ENCODE measurements at places on chromosomes 3 and 15.

DNA sequence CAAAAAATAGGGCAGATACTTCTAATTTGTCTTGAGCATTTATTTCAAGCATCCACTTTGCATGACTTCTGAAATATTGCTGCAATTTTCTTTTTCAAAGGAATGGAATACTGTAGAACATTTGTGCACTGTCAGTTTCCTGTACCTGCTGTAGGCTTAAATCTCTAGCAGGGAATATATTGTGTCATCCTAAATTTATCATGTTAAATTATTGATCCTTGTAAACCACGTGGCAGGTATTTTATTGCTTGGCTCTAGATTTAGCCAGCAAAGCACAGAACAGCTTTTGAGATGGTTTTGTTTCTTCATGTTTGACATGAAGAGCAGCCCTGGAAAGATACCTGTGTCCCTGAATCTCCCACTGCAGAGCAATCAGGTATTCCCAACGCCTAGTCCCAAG lies 470.1 kb downstream of the GABRG3 start:
- DNase-seq, result no peak

DNA sequence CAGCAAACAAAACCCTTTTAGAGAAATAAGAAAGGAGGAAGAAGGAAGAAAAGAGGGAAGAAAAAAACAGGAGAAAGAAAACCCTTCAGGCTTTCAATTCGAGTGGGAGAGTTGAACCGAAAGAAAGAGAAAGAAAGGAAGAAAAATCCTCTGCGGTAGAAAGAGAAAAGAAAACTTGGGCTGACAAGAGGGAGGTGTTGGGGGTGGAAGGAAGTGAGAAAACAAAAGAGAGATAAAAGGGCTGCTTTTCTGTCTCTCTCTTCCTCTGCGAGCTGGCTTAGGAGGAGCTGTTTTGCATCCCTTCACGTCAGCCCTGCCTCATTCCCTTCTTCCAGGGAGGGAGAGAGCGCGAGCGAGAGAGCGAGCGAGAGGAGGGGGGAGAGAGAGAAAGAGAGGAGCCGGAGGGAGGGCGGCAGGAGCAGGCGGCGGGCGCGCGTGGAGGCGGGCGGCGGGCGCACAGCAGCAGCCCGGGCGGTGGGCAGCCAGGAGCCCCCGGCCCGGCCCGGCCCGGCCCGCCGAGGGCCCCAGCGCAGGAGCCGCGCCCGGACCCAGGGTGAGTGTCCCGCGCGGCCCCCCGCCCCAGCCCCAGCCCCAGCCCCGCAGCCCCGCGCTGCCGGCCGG lies at the start of gene ZNF710:
Gene ZNF710 (plus strand): TSS at position 263 of the 621 bp plus-strand sequence. CDS start 65,814 bp downstream, outside the sequence.
- peak; percentile 80 for DNase-seq

GRCh38 chr3:131402391-131403039 lies 20.9 kb downstream of the NUDT16 start:
- peak; percentile 57 for DNase-seq

DNA sequence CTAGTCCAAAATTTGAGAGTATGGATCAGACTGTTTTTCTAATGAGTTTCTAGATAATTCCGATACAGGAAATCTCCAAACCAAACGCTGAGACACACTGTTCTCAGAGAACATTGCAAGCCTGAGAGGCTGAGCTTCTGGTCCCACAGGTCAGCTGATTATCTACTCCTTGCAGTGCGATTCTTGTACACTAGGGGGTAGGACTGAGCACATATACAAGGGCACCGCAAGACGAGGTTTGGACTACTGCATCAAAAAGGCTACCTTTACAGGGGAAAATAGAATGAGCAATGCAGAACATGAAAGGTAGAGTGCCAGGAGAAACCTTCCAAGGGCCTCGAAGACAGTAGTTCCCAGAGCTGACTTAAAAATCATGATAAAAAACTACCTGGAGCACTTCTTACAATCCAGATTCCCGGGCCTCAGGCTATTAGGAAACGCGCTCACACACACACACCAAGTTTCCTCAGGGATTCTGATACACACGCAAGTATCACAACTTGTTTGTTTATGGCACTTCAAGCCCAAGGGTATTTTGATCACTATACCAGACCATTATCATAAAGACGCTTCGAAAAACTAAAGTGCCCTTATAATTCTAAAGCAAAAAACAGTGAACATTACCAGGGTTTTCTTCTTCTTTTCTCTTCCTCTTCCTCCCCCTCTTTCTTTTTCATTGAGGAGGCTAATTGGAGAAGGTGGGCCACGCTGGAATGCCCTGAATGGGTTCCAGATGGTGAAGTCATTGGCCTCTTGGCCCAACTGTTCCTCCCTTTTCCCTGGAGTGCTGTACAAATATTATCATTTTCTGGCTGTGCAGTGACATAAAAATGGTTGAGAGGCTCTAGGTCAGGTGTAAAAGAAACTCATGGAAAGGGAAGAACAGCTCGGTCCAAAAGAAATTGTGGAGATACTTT lies 61.8 kb downstream of the SLC12A8 start:
- DNase-seq, result no peak

- no peak for DNase-seq
Observed at GRCh38 chr3:98985431-98985830, 83.9 kb upstream of the DCBLD2 start.

DNA sequence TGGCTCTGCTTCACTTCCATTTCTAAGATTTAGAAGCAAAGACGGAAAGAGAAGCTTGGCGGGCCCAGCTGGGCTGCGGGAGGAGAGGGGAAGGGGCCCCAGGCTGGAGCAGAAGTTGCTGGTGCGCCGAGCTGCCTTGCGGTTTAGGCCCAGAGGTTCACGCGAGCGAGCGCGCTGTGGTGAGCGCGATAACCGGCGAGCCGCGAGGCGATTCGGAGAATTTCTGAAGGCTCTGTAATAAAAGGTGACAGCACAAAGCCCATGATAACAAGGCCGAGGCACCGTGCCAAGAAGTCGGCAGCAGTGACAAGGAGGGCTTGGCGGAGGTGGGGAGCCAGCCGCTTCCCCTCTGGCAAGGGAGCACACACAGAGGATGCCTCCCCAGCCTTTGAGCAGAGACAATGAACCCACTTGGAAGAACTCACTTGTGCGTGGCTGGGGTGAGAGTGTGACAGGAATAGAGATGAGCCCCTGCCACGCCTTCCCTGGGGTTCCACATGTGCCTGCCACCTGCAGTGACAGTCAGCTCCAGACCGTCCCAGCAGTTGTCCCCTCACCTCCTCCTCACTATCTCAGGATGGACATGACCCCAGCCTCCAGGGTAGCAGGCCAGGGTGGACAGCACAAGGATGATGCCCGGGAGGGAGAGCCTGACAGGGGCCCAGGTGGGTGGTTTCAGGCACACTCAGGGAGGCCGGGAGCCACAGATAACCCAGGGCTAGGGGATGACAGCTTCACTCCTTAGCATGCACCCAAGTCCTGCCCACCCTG lies 315.2 kb downstream of the UACA start:
- no peak for DNase-seq

DNA sequence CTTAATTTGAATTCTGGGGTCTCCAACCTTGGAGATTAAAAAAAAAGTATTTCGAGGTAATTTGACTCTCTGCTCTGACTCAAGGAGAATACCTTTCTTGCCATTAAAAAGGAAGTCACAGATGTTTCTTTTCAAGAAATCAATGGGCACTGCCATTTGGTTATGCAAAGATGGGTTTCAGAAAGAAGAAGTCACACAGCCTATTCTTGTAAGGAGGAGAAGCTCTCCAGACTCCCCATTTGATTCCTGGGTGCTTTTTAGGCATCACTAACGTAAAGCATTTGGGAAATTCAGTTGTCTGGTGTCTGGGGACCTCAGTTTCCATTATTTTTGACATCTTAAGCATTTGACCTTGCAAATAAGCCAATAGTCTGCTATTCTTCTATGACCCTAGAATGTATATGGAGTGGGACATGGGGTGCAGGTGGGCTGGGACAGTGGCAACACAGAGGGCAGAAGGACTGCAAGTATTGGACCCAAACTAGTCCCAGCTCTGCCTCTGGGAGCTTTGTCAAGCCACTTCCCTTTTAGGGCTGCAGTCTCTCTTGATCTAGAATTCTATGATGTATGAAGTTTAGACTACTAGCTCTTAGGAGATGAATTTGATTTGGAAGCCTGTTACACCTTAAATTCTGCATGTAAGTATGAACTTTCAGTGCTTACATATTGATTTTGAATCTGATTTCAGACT lies 27.8 kb downstream of the IL5RA start:
- DNase-seq, result no peak

- DNase-seq, result peak; percentile 64
Observed at GRCh38 chr3:48194446-48195071, 6.3 kb upstream of the CDC25A start.

DNA sequence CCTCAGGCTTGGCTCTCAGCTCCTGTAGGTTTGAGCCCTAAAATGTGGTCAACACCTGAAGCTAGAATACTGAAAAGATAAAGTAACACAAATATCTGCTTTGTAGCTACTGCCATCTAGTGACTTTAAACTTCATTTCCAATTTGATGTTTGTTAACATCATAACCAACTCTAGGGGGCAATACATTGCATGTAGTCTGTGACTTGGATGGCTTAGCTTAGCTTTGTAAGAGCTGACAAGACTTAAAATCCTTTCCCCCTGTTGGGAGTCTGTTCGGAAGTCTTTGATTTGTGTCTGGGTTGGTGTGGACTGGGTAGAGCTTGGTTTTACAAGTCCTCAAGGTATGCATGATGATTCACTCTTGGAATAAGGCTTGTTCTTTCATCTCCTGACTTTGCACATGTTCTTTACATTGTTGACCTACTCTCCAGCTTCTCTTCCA lies 51.7 kb downstream of the SCN11A start:
- peak; percentile 78 for DNase-seq

- DNase-seq, result no peak
Observed at GRCh38 chr15:101121511-101122090, 130.2 kb downstream of the CHSY1 start.

DNA sequence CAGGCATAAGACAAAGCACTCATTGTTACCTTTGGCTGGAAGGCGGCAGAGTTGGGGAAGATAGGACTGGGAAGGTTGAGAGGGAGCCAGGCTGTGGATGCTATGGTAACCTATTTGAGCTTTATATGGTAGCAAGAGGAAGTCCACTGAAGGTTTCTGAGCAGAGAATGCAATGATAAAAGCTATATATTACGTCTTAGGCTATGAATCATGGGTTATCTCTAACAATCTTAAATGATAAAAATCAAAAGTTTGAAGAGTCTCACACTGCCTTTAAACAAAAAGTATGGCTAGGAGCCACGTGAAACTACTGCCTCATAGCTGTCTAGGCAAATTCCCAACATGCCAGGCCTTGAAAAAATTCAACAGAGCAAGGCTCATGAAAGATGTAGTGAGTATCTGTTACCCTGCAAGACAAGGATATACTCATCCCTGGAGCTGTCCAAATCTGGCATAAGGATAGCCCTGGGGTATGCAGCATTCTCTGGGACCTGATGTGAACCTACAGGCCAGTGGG lies 4.1 kb downstream of the P3H2 start:
- no peak for DNase-seq

DNA sequence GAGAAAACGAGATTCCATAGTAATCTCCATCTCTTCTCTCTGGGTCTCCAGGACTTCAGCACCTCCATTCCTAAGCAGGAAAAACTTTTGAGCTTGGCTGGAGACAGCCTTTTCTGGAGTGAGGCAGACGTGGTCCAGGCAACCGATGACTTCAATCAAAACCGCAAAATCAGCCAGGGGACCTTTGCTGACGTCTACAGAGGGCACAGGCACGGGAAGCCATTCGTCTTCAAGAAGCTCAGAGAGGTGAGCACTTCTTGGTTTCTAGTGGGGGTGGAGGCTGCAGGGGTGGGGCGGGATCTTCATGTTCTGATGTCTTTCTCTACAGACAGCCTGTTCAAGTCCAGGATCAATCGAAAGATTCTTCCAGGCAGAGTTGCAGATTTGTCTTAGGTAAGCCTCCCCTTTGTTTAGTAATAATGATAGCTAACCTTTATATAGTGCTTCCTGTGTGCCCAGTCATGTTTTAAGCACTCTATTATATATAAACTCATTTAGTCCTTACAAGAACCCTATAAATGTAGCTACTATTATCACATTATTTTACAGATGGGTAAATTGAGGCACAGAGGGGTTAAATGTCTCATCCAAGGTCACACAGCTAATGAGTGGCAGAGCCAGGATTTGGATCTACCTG lies 35.0 kb upstream of the TATDN2 start:
- no peak for DNase-seq

- DNase-seq, result peak; percentile 66
Observed at GRCh38 chr15:29103824-29104565, 165.6 kb downstream of the NSMCE3 start.

DNA sequence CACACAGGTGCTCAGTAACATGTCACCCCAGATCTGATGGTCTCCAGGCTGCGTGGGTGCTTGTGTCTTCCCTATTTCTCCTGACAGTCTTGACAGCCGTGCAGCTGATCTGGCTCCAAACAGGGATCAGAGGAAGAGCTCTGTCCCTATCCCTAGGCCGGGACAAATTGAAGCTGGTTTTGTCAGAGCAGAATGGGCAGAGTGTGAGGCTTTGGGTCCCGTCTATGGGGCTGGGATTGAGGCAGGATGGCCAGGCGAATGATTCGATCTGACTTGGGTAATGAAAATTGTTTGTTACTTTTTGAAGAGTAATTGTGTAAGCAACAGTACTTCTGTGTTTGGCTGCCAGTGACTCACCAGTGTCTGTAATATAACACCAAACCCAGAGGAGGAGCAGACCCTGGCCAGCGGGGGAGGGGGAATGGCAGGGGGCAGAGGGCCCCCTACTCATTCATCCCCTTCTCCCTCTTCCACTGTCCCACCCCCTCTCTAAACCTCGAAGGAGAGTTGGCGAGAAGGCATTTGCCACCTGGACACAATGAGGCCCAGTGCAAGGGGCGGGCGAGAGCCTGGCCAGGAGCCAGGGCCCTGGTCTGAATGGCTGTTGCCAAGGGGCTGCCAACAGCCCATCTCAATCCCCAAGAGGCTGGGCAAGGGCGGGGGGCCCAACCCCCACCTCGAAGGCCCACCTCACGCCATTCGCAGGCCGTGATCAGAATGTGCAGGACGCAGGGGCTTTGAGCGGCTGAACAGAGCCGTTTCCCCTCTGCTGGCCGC lies 4.9 kb upstream of the MAGEF1 start:
- peak; percentile 42 for DNase-seq

- DNase-seq, result no peak
Observed at GRCh38 chr3:184334470-184335158, 2.8 kb upstream of the FAM131A start.

- DNase-seq, result no peak
Observed at GRCh38 chr3:122589297-122589696, 11.8 kb downstream of the PARP15 start.

GRCh38 chr3:125002414-125003368 lies 53.1 kb downstream of the HEG1 start:
- peak; percentile 59 for DNase-seq

Measured in pons (tissue), 1 donor.